ENCODE measurements at places on chromosomes 12 and 14.

DNA sequence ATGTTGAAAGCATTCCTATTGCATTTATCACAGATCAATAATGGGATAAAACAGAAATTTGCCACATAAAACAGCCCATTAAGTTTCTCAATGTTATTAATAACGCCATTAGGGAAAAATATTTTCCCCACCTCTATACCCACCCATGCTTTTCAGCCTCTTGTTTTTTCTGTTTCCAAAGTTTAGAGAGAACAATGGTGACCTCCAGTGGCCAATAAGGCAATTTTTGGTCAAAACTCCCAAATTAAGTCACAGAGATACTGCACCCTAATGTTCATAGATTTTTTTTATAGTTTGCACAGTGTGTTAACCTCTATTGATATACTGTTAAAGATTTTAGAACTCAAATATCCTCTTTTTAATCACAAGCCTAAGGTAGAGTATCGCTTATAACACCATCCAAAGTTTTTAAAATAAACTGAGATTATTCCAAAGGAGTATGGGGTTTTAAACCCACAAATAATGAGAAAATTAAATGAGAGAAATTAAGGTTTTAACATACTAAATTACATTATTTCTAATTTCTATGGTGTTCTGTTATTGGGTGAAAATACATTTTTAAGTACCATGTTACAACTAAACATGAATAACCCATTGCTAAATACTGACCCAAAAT lies 184.7 kb upstream of the DCN start:
- no peak for DNase-seq

DNA sequence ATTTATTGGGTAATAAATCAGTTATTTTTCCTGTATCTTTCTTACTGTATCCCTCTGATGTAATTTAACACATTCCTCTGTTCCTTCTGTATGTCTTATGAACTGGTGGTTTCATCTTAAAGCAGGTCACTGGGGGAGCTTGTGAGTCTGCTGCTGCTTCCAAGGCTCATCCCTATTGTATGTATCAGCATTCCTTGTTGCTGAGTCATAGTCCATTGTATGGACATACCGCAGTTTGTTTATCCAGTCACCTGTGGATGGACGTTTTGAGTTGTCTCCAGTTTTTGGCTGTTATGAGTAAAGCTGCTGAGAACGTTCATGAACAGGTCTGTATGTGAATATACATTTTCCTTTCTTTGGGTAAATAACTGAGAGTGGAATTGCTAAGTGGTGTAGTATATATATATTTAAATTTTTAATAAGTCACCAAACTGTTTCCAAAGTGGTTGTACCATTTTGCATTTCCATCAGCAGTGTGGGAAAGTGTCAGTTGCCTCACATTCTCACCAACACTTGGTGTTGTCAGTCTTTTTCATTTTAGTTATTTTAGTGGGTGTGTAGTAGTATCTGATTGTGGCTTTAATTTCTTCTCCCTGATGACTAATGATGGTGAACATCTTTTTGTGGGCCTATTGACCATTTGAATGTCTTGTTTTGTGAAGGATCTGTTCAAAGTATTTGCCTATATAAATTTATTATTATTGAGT lies 82.7 kb downstream of the BEGAIN start:
- no peak for DNase-seq

DNA sequence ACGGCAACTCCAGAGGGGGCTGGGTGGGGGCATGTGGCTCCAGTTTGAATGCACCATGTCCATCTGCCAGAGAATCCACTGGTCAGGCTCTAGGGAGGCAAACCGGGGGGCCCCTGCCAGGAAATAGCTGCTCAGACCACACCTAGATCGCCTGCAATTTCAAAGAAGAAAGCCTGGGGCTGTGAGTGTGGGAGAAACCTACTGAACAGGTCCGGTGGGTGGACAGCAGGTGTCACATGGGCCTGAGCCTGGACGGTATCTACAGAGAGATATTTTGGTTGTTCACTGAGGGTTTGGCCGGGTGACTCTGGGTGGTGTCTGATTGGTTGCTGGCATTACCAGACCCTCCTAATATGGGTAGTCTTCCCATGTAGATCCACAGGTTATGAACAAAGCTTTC lies 32.0 kb downstream of the DAO start:
- no peak for DNase-seq

DNA sequence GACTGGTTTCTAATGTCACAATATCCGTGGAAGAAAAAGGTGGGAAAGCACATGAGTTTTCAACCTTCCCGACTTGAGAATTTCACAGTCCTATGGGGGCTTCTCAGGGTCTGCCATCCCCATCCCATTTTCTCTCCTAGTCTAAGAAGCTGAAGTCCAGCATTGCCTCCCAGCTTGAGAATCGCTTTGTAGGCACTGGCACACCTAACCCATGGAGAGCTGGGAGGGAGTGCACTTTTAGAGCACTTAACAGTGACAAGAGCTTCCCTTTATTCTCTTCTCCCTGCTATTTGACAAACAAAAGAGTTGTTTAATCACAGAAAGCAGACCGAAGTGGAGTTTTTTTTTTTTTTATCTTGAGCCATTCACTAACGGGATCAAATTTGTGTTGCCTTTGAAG lies 22.8 kb upstream of the SRRM4 start:
- DNase-seq = no peak

DNA sequence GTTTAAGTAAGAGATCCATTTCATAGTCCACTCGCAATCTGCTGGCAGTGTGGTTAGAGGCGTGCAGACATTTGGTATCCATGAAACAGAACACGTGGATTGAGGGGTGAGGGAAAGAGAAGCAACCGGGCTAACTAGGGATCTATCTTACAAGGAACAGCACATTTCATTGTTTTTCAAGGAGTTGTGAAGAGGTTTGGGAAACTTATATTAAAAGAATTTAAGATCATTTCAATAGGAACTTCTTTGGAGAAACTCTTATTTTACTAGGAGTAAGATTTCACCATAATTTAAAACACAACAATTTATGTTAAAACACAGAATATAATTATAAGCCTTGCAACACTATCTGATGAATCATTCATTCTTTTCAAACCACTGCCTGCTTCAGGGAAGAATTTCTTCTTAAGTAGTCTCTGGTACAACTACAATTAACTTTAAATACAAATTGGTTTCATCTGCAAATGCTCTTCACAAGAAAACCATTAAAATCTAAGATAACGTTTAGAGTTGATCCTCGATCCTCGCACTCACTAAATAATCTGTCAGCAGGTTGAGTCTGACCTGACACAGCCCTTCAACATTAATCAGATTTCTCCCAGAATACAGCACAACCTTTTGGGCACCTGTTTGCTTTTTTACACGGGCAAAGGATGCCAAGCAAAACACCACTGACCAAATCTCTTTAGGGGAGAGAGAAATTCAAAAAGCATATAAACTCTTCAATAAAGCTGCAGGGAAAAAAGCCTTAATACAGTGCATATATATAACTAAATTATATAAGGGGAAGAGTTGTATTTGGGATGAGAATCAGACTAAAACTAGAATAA lies 27.3 kb downstream of the PPTC7 start:
- DNase-seq = no peak

DNA sequence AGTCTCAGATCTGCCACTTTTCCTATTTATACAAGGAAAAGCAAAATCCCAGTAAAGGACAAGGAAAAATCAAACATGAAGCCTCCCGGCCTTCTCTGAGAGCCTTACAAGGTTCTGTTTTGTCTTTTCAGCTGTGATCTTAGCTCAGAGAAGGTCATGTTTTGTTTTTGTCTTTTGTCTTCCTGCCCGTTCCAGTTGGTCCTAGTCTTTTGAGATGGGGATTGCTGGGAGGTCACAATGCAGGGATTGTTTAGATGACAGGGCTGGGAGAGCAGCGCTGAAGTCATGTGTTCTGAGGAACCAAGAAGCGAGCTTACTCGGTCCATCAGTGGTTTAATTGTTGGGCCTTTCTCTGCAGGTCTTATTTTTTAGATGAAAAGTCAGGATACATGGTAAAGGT lies 6.0 kb downstream of the PLEKHH1 start:
- DNase-seq = no peak

- no peak for DNase-seq
Observed at GRCh38 chr14:68941820-68942219, 37.3 kb downstream of the ACTN1 start.

GRCh38 chr14:77674931-77675330 lies 32.9 kb downstream of the ALKBH1 start:
- no peak for DNase-seq

- DNase-seq = no peak
Observed at GRCh38 chr12:100163416-100164152, 20.9 kb upstream of the BLTP3B start.

GRCh38 chr14:106872611-106873446 lies 1346.4 kb downstream of the TMEM121 start:
- no peak for DNase-seq

GRCh38 chr14:34978444-34978843 lies 4.3 kb upstream of the SRP54 start:
- DNase-seq = no peak

GRCh38 chr14:97866195-97866594 lies 1069.0 kb downstream of the VRK1 start:
- no peak for DNase-seq

GRCh38 chr12:1670358-1671268 lies 20.3 kb upstream of the ADIPOR2 start:
- no peak for DNase-seq

GRCh38 chr12:115109863-115110262 lies 425.9 kb upstream of the TBX3 start:
- no peak for DNase-seq

Measured in substantia nigra (tissue), 51 donors.